ENCODE measurements at places on chromosomes 2 and 18. TPM values are rescaled to one million over a fixed set of nuclear protein-coding genes. Genes with fewer than 3 reads are reported as not detected.

Gene PDCD1
- 2.0 TPM for total RNA-seq

Gene DYSF
- total RNA-seq: 13.3 TPM

Gene SP9
- not detected for total RNA-seq

Gene KCNIP3
- not detected for total RNA-seq

Gene TEX44
- not detected for total RNA-seq

Gene GAREM2
- total RNA-seq: 1.0 TPM

Gene OXER1
- 0.63 TPM for total RNA-seq

Gene CYBRD1
- total RNA-seq: 7.5 TPM

Gene ANKRD44
- total RNA-seq: 171 TPM

Gene ZSWIM2
- total RNA-seq: not detected

Gene FAM237A
- total RNA-seq: not detected

Gene HOXD12
- total RNA-seq: not detected

Gene CYP27A1
- total RNA-seq: 10.8 TPM
